ENCODE measurements at places on chromosomes 5 and 9.
A peak's percentile ranks its signal among the peaks of the same experiment; 100 is the strongest.

DNA sequence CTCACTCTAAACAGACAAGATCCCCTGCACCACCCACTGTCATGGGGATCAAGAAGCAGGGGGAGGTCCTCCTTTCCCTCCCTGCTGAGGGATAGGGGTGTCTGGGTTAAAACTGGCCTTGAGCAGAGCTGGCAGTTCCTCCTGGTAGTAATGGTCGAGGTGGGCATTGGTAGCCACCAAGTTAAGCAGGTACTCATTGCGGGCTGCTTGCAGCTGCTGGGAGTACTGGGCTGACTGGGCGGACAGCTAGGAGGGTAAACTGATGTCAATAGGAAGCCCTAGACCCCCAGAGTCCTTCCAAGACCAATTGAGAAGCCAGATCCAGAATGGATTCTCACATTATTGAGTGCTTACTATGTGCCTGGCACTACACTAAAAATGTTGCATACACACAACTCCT, 3.4 kb downstream of the FCHSD1 start:
- no peak for DNase-seq

DNA sequence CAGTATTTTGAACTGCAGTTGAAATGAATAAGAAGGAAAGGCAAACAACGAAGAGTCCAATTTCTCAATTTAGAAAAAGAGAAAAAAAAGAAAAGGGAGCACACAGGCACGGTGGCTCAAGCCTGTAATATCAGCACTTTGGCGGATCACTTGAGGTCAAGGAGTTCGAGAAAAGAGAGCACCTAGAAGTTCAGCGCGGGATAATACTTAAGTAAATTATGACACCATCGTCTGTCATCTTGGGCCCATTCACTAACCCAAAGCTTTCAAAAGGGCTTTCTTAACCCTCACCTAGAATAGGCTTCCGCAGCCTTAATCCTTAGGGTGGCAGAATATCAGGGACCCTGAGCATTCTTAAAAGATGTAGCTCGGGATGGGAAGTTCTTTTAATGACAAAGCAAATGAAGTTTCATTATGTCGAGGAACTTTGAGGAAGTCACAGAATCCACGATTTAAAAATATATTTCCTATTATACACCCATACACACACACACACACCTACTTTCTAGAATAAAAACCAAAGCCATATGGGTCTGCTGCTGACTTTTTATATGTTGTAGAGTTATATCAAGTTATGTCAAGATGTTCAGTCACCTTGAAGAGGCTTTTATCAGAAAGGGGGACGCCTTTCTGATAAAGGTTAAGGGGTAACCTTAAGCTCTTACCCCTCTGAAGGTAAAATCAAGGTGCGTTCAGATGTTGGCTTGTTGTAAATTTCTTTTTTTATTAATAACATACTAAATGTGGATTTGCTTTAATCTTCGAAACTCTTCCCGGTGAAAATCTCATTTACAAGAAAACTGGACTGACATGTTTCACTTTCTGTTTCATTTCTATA, 602 bp upstream of the CD274 start:
- DNase-seq: peak; percentile 100

DNA sequence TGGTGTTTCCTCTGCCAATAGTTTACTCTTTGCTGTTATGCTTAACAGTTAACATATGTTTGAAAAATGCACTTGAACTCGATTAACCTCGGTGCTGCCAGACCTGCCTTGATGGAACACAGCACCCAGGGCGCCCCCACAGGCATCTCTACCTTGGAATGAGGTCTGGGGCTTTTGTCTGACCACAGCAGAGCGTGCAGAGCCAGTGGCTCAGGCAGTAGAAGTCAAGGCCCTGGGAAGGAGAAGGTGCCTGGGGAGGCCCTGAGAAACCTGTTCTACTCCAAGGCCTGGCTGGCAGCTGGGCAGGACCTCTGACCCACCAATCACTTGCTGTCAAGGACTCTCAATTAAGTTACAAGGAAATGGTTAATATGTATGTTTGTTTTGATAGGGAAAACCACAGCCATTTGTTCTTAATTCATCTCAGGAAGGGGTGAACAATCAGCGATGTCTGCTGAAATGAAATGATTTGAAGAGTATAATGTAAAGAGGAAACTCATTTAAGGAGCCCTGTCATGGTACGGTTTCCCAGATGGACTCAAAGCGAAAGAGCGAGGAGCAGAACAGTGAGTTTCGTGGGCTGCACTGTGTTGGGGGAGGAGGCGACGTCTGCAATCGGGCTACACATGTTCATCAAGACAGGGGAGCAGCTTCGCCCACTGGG, 21.9 kb downstream of the MACROH2A1 start:
- DNase-seq: no peak

DNA sequence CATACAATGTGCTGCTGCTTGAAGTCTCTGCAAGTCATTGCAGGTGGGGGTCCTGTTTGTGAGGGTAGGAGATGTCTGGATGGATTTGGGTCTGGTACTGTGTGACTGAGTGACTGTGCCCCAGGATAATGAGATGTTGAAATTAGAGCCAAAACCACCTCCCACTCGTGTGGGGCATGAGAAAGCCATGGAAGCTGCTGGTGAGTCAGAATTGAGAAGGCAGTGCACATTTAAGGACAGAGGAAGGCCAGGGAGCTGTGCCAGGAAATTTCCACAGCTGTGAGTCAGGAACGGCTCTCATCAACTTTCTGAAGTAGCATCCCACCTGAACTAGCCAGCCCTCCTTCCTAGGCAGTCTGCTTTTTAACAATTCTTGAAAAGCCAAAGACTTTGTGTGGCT, 229.8 kb downstream of the DRD1 start:
- DNase-seq: no peak

GRCh38 chr5:53262348-53262970, 152.9 kb upstream of the MOCS2 start:
- peak; percentile 41 for DNase-seq

DNA sequence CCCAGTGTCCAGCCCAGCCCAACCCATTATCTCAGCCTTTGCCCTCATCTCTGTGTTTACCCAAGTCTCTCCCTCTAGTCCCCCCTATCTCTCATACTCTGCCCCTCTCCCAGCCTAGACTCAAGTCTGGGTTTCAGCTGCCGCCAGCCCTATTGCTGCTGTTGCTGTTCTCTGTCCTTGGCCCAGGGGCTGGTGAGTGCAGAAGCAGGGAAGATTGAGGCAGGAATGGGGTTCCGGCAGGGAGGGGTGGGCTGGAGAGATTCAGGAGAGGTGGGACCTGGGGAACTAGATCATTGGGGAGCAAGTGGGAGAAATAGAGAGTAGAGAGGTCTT, 702 bp downstream of the TMEM8B start:
- no peak for DNase-seq

DNA sequence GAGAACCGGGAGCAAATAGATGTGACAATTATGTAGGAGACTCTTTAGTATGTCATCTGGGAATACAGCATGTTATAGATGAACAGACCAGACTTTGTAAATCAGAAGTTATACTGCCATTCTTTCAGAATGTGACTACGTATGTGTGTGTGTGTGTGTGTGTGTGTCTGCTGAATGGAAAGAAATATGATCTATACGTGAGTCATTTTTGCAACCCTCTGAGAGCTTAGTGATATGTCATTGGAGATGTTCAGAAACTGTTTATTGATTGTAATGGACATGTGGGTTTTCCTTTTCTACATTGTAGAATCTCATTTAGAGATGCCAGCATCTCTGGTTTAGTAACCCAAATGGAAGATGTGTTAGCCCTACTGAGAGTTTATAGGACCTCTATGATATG, 731.5 kb downstream of the TLE1 start:
- no peak for DNase-seq

DNA sequence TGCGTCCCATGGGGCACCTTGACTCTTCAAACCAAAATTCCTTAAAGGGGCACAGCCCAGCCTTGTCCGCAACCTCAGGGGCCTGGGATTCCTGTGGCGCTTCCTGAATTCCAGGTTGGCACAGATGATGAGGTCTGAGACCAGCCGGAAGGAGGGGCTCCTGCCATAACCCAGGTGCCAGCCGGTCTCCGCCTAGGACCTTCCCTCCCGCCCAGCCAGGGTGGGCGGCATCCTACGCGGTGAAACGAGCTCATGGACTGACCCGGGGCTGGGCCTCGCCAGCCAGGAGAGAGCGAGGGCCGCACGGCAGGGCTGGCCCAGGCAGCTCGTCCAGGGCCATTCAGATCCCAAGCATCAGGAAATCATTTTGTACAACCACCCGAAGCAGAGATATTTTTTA, 23.0 kb downstream of the AMBP start:
- no peak for DNase-seq

DNA sequence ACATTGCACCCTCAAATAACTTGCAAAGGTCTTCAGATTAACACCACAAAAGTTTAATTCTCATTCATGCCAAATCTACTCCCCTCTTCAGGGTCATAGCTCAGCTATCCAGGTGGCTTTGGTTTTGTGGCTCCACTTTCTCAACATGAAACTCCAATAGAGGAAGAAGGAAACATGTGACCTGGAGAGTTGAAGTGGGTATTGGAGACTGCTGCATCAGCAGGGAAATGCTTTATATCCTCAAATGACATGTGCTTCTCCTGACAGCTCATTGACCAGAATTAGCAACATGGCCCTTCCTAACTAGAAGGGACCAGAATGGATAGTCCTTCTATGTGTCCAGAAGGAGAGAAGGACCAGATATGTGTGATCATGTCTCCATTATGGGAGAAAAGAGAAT, 73.6 kb downstream of the TLR4 start:
- DNase-seq: no peak

DNA sequence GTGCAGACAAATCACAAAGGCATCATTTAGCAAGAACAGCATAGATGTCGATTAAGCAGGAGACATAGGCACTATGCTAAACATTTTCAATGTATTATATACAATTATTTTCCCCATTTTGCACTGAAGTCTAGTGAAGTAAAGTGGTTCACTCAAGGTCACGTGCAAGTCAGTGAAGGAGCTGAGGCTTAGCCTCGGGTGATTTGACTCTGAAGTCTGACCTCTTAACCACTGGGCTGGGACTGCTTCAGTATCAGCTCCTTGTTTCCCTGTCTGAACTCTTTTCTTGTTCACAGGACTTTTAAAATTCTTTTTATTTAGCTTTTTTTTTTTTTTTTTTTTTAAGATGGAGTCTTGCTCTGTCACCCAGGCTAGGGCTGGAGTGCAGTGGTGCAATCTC, 262.7 kb downstream of the DRD1 start:
- DNase-seq: no peak

GRCh38 chr9:136297766-136298735, 5.8 kb downstream of the CCDC187 start:
- DNase-seq: no peak

DNA sequence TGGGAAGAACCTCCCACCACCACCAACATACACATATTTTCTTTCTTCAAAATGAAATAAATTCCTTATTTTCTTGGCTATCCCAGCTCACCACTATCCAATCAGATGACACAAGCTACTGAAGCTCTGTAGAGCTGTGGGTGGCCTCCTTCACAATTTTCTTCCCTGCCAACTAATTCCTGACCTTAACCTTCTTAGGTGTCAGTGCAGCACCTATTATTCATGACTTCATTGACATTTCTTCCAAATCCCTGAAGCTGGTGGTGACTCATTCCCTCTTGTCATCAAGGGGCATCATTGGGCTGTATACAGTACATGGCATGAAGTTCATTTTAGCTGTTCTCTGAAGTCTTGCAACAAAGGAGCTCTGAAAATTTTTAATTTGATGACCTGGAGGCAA, 42.0 kb upstream of the ADRA1B start:
- DNase-seq: no peak

- no peak for DNase-seq
Observed at GRCh38 chr9:76526026-76526425, 67.0 kb downstream of the GCNT1 start.

- peak; percentile 71 for DNase-seq
Observed at GRCh38 chr9:126805554-126806262, 868 bp downstream of the ZBTB43 start.

DNA sequence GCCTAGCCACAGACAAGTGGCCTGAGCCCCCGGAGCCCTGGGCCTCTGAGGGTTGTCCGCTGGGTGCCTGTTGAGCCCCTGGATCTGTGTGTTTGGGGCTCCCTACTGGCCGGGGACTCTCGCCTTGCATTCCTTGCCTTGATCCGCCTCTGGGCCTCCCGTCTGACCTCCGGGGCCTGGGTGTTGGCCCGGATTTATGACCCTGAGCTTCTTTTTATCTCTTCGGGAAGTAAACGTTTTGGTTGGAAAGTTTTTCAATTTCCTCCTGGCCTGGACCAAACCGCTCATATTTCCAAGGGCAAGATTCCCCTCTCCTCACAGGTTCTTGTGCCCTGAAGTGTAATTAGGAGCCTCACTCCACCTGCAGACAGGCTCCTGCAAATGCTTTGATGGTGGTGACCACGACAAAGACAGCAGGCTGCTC, 69.3 kb upstream of the EGFLAM start:
- DNase-seq: no peak

GRCh38 chr9:102911185-102911584, 83.9 kb upstream of the CYLC2 start:
- DNase-seq: peak; percentile 80
